ENCODE measurements at places on chromosomes 6 and 20.
A peak's percentile ranks its signal among the peaks of the same experiment; 100 is the strongest.

- no peak for DNase-seq
Measured at GRCh38 chr6:35665573-35665972, 23.1 kb downstream of the FKBP5 start.

GRCh38 chr20:33858666-33859065 lies 47.5 kb downstream of the CHMP4B start:
- no peak for DNase-seq

DNA sequence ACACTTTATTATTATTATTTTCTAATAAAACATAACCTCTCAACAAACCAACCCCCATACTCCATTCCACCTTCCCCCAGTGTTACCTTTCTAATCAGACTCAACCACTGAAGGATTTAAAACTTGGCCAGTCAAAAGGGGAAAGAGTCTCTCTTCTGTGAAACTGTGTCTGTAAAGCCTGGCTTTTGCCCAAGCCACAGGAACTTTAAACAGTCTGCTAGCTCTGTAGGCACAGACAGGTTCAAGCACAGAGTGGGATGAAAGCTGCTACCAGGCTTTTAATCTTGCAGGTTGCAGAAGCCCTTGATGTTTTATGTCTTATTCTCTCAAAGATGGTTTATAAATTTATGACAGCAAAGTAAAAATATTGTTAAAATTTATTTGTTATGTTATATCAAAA lies 585.7 kb downstream of the TENT5A start:
- DNase-seq, result peak; percentile 72

DNA sequence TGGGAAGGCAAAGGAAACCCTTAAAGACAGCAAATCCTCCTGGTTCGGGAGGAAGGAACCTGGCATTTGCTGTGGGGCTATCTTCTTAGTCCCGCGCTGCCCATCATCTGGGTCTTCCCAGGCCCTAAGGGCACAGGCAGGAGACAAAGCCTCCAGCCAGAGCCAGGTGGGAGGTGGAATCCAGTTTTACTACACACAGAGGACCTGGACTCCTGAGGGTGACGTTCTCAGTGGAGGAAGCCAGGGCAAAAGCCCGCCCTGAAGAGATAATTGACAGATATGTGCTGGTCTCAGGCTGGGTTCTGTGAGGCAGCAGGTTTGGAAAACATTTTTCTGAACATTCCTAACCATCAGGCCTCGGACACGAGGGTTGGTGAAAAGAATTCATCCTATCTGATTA lies 88.4 kb upstream of the AGPAT4 start:
- no peak for DNase-seq

GRCh38 chr20:57795342-57795697 lies 85.5 kb upstream of the PMEPA1 start:
- peak; percentile 29 for DNase-seq

- DNase-seq, result peak; percentile 70
Measured at GRCh38 chr20:15220778-15221565, 883.6 kb upstream of the FLRT3 start.

GRCh38 chr6:12114055-12114503 lies 102.0 kb downstream of the HIVEP1 start:
- no peak for DNase-seq

GRCh38 chr20:41167481-41168253 lies 30.3 kb downstream of the PLCG1 start:
- DNase-seq, result no peak
